Central memory CD4-positive, alpha-beta T cell (primary cell): ENCODE measurements at places on chromosomes 7 and 10.

DNA sequence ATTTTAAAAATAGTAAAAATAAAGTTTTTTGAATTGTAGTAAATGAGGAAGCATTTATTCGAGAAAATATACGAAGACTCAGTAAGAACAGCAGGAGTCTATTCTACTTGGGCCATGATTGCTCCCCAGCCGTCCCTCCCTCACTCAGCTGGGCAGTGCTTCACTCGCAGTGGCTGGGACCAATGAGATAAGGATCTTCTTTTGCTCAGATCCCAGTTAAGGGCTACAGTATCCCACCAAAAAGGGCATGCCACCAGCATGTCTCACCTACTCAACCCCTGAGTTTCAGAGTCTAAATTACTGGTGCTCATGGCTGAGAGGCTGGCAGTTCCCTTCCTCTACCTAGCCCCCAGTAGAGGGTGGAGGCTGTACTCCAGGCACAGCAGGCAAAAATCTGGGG lies 455.7 kb upstream of the PFKP start:
- no peak for DNase-seq

- no peak for DNase-seq
These were observed 49.1 kb downstream of the NCAPG2 start for GRCh38 chr7:158655507-158655906.

GRCh38 chr10:112969542-112969941 lies 19.5 kb downstream of the TCF7L2 start:
- no peak for DNase-seq

DNA sequence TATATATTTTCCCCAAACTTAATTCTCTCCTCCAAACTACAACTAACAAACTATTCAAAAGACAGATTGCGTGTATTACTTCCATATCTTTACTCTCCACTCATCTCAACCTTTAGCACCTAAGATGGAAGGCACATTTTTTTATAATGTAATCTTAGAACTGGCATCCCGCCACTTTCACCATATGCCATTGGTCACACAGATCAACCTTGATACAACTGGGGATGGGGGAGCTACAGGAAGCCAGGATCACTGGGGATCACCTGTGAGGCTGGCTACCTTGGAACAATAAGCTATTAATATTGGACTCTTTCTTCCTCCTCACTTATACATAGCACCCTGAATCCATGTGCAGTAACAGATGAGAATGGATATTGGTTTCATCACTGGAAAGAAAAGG lies 469.6 kb upstream of the LRRN3 start:
- DNase-seq = no peak

DNA sequence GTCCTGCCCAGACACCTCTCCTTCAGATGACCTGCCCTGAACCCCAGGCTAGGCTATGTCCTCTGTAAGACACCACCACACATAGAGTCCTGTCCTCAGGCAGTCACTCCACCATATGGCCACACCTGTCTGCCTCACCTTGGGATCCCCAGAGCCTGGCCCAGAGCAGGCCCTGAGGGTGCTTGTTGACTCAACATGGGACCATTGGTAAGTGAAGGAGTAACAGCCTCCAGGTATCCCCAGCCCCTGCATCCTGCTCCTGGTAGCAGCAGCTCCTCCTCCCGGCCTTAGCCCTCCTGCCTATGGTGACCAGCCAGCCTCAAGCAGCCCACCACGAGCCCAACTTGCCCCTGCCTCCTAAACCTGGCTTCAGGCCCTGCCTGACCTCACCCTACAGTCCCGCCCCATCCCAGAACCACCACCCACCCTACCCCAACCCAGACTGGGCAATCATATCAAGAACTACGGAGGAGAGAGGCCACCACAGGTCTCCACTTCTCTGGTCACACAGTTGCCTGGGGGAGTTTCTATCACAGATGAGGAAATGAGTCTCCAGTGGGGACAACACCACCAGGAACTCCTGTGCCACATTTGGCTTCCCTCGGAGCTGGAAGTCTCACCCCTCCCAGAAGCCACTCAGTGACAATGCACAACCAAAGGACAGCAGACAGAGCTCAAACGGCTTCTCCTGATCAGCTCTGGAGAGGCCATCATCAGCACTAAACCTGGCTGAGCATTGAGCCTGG lies 136.6 kb downstream of the GRID1 start:
- no peak for DNase-seq

DNA sequence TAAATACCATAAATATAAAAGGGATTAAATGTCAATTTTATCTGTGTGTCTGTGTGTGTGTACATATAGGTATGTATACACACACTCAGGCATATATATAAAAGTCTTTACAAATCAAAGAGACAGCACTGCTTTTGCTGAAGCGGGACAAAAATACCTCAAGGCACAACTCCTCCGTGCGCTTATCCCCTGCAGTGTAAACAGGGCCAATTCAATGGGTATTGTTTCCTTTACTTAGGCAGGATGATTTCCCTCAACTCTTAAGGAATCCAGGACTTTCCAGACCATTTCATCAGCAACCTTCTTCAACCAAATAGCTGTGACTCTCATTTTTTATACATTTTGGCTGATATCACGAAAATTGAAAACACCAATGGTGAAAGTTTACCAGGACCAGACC lies 227.7 kb downstream of the CRPPA start:
- DNase-seq = no peak

DNA sequence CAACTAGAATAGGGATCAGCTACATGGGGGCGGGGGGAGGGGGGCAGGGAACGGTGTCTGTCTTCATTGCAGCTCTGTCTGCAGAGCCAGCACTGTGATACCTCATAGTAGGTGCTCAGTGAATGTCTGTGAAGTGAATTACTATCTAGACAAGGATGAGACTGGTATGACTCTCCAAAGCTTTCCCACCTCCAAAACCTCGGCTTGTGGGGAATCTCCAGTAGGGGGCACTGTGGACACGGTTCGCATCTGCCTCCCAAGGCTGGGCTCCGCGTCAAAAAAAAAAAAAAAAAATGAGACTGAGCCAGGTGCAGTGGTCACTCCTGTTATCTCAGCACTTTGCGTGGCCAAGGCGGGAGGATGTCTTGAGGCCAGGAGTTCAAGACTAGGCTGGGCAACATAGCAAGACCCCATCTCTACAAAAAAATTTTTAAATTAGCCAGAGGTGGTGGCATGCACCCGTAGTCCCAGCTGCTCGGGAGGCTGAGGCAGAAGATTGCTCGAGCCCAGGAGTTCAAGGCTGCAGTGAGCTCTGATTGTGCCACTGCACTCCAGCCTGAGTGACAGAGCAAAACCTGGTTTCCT lies 9.6 kb downstream of the TRIM56 start:
- DNase-seq = no peak

DNA sequence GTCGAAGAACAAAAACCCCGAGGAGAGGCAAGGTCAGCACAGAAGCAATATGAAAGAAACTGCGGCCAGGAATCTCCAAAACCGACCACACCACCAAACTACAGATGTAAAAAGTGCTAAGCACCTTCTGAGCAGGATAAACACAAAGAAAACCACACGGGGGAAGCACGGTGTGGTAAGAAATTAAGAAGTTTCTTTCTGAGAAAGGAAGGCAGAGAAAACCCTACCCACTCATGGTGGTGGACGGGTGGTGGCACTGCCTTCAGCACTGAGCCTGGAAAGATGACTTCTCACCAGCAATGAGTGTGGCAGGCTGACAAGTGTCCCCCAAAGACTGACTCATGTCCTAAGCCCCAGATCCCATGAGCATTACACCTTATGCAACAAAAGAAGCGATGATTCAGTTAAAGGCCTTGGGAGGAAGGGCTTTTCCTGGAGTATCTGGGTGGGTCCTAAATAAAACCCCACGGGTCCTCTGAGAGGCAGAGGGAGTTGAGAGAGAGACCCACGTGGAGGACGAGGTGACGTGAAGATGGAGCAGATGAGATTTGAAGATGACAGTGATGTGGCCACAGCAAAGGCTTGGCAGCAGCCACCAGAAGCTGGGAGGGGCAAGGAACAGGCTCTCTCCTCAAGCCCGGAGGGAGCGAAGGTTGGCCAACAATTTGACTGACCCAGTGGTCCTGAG lies 124.9 kb downstream of the DLG5 start:
- DNase-seq = peak; percentile 55

GRCh38 chr10:131567279-131568162 lies 256.0 kb upstream of the TCERG1L start:
- DNase-seq = no peak

GRCh38 chr7:92331508-92331907 lies 85.7 kb downstream of the ANKIB1 start:
- no peak for DNase-seq

DNA sequence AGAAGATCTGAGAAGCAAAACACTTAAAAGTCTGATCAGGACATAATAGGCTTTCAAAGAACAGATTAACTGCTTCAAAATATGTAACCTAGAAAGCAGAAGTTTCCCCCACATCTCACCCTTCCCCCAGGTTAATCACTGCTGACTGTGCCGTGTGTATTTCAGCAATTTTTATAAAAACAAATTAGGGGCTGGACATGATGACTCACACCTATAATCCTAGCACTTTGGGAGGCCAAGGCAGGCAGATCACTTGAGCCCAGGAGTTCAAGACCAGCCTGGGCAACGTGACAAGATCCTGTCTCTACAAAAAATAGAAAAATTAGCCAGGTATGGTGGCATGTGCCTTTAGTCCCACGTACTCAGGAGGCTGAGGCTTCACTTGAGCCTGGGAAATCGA lies 67.6 kb upstream of the GATA3 start:
- no peak for DNase-seq

DNA sequence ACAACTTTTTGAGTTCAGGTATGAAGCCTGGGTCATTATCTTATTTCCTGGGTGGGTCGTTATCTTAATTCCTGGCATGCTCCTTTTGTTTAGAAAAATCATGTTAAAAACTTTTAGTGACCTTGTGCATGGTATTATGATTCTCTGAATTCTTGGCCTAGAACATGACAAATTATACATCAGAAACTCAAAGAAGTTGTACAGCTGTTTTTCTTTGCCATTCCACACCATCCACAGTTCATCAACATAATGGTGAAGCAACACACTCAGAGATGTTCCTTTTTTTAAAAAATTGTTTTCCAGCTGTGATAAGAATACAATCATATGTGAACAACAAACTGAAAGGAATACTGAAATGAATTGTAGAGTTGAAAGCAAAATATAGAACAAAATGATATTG lies 149.2 kb upstream of the SEMA3D start:
- DNase-seq = no peak

- no peak for DNase-seq
These were observed 78.8 kb downstream of the SLC25A40 start for GRCh38 chr7:87797395-87797794.

- DNase-seq = no peak
These were observed 194.0 kb downstream of the CFTR start for GRCh38 chr7:117673839-117674238.

DNA sequence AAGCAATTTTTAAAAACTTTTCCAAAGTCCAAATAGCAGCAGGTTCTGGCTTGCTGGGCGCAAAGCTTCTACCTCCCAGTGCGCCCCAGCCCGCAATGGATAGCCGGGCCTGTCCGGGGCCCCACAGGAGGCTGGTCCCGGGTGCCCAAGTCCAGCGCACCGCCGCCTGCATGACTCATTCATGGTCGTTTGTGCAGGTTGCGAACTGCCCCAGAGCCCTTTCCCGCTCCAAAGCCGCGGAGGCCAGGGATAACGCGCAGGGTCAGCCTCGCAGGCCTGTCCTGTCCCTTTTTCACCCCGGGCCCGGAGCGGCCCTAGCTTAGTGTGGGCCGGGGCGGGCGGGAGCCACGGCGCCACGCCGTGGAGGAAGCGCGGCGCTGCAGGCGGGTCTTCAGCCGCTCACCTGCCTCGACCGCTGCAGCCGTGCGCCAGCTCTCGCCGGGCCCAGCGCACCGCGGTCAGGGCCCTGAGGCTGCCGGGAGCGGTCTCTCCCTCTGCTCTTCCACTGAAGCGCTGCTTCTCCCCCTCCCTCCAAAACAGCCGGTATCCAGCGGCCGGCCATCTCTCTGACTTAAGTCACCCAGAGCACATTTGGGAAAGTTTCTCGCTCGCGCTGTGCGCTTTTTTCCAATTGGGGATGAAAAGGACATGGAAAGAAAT lies 1.7 kb upstream of the EGR2 start:
- peak; percentile 49 for DNase-seq

GRCh38 chr10:127148066-127148932 lies 48.1 kb downstream of the INSYN2A start:
- no peak for DNase-seq

GRCh38 chr7:155795951-155796350 lies 16.3 kb downstream of the SHH start:
- no peak for DNase-seq
